ENCODE measurements at places on chromosomes 3 and 15.
A peak's percentile ranks its signal among the peaks of the same experiment; 100 is the strongest.

- DNase-seq = no peak
Measured at GRCh38 chr15:56042031-56042430, 48.6 kb upstream of the NEDD4 start.

DNA sequence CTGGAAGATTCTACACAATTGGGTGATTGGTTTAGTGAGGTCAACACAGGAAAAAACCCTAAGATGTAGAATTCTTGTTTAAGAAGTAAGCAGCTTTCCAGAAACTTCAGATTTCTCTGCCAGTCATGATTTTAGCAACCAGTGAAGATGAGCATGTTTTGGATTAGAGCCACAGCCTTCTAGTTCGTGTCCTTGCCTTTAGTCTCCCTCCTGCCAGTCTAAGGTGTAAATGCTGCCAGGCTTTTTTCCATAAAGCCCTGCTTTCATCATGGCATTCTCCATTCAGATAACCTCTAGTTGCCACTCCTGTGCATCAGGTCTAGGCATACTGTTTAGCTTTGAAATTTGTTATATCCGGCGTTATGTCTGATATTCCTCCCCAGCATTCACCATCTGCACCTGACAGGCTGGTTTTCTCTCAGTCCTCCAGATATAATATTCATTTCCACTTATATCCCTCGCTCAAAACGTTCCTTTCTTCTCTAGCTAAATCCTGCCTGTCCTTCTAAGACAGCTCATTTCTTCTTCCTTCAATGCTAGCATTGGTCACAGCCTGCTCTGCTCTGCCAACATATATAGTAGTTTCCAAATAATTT lies 37.4 kb downstream of the SYN2 start:
- DNase-seq = no peak

DNA sequence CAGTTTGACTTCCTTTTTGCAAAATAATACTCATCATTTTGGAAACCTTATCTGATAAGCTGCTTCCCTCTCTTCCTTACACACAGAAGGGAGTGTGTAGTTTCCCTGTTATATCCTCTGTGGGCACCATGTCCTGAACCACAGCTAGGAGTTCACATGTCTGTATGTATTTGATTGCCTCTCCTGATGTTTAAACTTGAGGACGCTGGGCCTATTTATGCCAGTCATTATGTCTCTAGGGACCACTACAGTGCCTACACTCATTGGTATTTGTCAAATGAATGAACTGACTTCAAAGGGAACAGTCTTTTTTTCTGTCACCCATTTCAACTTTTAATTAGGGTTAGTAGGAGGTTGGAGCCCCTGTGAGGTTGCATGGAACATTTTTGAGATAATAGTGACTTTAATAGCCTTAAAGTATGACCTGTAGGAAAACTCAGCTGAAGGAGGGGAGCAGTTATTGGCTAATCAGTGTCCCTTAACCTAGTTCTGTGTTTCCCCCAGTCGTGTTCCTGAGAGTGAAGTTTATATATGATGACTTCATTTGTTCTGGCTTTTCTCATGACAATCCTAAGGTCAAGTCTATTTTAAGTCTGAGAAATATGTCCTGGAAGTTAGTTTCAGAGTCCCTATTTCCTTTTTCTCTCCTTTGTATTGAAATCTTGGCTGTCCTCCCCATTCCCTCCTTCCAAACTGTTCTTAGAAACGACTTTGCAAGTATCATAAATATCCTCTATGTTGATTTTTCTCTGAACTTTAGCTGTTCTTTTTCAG lies 28.9 kb downstream of the PDE8A start:
- DNase-seq = no peak

DNA sequence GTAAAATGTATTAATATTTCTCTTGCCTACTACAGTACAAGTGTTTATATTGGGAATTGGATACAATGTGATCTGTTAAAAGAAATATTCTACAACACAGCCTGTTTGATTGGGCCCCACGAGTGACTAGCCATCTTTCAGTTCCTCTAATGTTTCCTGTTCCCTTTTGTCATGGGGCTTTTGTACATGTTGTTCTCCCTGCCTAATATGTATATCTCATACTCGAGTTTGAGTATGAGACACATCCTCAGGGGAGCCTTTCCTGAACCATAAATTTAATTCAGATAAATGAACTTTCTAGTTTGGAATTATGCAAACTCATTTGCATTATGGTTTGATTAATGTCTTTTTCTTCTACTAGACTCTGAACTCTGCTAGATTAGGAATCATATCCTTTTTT lies 65.5 kb downstream of the MEF2A start:
- DNase-seq = no peak

- no peak for DNase-seq
Measured at GRCh38 chr3:124318014-124318413, 326.1 kb upstream of the ROPN1 start.

GRCh38 chr3:100825574-100825973 lies 116.3 kb downstream of the TFG start:
- peak; percentile 15 for DNase-seq

DNA sequence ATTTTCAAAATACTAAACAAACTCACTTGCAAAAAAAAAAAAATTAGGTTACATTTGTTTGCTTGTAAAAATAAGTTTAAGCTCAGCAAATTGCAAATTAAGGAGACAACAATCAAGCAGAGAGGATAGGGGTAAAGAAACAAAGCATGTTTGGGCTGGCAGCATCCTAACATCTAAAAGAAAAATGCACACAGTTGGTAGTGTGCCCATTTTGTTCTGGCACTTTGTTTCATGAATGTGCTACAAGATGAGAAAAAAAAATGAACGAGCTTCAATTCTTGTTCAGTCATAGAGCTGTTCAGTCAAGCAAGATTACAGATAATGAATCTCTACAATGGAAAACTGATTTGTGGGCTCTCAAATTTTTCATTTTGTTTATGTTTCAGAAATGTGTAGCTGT lies 17.7 kb upstream of the ZBBX start:
- DNase-seq = no peak

DNA sequence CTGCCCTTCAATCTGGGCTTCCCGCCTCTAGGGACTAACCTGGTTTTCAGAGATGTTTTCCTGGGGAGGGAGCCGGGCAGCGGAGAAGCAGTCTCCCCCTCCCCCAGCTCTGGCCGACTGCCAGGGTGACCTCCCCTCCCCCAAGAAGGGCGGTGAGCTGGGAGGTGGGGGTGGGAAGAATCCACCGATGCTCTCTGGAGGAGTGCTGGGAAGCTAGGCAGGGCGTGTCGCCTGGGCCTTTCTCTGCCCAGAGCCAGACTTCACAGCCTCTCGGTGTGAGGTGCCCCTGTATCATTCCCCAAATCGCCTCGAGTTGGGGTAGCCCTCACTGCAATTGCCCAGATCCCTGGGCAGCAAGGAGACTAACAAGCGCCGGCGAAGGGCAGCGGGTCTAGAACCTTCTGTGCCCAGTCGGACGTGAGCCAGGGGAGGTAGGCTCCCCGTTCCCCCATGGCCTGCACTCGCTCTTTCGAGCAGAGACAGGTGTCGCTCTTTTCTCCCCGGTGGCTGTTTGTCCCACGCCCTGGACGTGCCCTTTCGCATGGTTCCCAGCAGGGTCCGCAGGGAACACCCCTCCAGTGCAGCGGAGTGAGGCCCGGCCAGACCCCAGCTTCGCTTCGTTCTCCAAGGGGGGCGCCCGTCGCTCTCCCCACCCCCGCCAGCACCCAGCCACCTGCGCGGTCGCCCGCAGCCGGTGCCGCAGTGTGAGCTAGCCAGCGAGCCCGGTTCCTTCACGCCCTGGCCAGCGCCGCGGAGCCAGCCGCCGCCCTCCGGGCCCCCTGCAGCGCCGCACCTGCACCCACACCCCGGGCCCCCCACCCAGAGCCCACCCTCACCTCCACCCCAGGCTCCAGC lies 1.1 kb downstream of the RAB6B start:
- peak; percentile 11 for DNase-seq

DNA sequence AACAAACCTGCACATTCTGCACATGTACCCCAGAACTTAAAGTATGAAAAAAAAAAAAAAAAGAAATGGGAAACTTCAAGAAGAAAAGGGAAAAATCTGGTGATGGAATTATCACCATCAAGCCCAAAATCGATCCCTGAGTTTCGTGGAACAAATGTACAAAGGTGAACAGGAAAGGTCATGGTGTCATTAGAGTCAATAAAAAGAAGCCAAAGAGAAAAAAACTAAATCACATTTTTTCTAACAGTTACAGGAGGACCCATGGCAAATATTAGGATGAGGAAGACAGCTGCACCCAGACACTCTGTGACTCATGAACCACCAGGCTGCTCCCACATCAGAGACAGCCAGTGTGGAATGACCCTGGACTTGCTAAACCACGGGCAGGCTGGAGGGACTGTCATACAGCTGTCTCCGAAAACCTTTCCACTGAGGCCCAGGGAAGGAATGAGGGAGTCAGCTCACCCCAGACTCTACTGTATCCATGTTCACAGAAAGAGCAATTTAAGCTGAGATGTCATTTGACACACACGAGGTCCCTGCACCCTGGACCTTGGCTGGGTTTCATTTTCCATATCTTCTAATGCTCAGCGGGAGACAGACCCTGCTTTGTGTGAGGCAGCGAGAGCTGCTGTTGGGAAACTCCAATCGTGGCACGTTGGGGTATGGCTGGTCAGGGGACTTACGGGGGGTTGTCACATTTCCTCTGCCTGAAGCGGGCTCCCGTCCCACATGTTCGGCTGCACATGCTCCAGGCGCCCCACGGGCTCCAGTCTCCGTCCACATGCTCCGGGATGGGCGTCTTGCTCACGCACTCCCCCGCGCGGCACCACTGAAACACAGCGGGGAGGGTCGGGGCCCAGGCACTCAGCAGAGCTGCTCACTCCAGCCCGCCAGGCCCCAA lies 210.2 kb downstream of the ADAMTS17 start:
- no peak for DNase-seq

- DNase-seq = no peak
Measured at GRCh38 chr3:10933470-10933804, 59.1 kb upstream of the SLC6A1 start.

DNA sequence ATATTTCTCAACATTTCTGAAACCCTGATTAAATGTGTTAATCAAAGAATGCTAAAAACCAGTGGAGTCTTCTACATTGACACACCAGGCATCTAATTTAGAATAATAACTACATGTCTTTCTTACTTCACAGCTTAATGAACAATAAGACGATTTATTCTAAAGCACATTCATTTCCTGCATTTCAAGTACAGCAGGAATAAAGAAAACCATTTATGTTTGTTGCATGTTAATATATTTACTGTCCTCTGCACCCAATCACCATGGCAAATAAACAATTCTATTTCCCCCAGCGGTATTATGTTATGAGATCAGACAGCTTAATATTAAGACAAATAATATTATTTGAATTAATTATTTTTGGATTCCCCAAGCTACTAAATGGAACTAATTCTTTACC lies 1336.3 kb upstream of the CADM2 start:
- DNase-seq = no peak

DNA sequence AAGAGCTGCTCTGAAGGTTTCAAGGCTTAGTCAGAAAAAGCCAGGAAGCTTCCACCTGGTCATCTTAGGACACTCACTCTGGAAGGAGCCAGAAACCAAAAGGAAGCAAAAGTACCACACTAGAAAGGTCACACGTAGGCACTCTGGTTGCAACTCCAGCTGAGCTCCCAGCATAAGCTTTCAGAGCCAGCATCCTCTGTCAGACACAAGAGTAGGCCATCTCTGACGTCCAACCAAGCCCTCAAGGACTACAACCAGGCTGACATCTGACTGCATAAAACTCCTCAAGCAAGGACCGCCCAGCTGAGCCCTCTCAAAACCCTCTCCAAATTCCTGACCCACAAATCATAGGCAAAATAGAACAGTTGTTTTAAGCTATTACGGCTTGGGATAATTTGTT lies 12.8 kb downstream of the SH3BP5 start:
- DNase-seq = no peak

- DNase-seq = no peak
Measured at GRCh38 chr3:5699811-5700210, 512.3 kb downstream of the EDEM1 start.

GRCh38 chr3:31106912-31107311 lies 212.5 kb upstream of the GADL1 start:
- no peak for DNase-seq

DNA sequence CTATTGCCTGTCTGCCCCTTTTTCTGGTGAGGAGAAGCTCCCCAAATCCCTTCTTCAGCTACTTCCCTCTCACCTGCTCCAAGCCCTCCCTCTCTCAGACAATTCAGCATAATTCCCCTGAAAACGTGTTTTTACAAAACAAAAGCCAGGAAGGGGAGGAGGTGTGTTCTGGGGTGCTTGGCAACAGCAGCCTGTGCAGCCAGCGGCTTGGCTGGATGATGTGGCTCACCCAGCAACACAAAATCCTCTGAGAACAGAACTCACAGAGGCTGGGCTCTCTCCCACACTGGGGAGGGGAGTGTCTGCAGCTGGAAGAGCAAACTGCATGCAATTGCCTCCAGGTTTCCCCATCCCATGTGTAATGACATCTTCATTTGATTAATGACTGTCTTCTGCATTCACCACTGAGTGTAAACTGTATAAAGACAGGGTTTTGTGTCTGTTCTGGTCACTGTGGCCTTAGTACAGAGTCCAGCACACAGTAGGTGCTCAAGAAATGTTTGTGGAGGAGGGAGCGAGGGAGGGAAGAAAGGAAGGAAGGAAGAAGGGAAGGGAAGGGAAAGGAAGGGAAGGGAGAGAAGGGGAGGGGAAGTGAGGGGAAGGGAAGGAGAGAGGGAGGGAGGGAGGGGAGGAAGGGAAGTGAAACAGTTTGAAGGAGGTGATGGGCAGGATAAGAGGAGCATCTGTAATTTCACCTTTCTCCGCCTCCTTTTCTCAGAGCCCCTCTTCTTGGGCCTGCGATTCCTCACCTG lies 70.1 kb upstream of the GLCE start:
- peak; percentile 3 for DNase-seq

DNA sequence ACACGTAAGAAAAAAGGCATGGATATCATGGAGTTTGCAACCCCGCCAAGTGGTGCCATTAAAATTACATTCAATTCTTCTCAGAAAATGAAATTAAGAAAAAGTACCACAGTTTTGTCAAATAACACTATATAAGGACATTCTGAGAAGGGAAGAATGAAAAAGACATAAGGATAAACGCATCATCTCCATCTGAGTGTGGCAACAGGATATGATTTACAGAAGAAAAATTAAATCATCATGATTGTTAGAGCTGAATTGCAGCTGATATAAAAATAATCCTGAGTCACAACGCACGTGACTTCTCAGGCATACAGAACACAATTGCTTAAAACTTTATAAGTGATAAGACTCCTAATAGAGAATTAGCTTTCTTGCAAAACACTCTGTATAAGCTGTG lies 133.8 kb downstream of the GREM1 start:
- no peak for DNase-seq

Measured in NCI-H748 treated with DMSO at 0.1 percent for 48 hours (cell line).